ENCODE measurements at places on chromosomes 2 and 18.

GRCh38 chr2:121489284-121489683 lies 41.4 kb upstream of the RNU4ATAC start:
- no peak for DNase-seq

DNA sequence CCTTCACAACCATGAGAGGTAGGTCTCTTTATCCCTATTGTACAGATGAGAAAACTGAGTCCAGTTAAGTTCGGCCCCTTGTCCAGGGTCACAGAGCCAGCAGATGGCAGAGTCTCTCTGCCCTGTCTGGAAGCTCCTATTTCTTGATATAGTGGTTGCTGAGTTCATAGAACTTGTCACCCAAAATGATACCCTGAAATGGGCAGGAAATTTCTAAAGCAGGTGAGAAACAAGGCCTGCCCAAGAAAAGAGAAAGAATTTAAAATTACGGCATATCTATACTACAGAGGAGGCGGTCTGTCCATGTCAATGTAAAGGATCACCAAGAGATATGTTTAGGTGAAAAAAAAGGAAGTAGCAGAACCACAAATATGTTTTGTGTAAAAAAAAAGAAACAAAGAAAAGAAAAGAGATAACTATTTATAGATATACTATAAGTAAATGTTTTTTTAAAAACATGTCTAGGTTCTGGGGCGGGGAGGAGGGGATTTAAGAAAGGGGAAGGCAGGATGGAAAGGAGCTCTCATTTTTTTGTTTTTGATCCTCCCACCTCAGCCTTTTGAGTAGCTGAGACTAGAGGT lies 39.8 kb downstream of the MYO7B start:
- DNase-seq: peak; percentile 54

DNA sequence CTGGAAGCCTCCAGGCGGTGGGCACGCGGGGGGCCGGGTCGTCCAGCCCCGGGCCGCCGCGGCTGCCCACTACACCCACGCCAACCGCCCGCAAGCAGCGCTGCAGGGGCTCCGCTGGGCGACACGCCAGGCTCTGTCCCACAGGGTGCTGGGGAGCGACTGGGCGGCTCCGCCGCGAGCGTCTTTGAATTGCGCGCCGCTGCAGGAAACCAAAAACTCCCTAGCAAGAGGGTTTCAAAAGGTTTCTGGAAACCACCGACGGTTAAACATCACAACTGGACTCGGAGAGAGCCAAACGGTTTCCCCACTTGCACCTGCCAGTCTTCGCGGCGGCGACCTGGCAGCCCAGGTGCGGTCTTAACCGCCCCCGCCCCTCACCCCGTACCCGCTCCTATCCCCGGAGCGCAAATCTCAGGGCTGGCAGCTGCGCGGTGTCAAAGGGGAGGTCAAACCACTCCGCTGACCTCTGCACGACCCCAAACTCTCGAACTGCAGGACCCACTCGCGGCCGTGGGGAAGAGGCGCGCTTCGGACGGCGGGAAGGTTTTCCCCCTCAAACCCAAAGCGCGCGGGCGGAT lies 1.0 kb downstream of the CXCR4 start:
- peak; percentile 87 for DNase-seq

DNA sequence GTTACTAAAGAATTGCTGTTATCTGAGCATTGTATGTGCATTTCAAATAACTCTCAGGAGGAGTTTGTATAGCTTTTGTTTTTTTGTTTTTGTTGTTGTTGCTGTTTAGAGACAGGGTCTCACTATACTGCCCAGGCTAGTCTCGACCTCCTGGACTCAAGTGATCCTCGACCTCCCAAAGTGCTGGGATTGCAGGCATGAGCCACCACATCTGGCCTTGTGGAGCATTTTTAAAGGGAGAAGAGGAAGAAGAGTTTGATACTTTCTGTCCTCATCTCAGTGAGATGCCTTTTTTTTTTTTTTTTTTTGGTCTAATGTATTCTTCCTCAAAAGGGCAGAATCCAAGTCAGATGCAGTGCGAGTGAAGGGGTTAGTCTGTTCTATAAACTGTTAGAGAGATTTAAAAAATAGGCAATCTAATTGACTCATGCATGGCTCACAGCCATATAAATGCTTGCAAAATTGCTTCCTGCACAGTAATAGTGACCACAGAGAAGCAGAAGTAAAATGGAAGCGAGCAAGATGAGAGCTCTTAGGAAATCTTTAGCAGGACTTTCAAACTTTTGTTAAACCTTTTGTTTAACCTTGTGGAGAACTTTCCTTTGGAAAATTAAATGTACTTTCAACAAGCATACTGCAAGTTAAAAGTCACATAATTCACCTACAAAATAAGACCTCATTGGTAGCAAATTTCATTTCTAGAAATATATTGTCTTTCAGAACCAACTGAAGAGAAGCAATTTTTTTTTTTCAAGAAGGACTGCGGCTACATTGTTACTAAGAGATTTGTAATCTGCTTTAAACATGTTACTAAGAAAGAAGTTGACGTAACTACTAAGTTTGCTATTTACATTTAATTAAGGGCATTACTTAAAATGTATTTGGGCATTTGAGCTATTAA lies 52.3 kb upstream of the ROCK1 start:
- no peak for DNase-seq

GRCh38 chr2:137437386-137437785 lies 526.9 kb upstream of the HNMT start:
- DNase-seq: no peak

DNA sequence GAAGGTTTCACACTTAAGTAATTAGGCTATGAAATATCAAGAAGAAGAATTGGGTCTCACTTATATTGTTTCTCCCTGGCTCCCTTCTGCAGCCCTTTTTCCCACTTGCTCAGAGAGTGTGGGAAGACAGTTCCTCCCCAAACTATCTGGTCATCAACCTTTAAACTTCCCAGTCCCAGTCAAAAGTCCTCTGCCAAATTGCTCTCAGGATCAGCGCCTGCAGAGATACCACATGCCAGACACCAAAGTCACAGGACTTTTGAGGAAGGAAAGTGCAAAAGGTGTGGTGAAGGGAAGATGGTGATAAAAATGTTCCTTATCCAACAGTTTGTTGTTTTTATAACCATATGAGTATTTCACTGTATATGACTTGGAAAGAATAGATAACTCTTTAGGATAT lies 51.3 kb downstream of the DLGAP1 start:
- DNase-seq: no peak

DNA sequence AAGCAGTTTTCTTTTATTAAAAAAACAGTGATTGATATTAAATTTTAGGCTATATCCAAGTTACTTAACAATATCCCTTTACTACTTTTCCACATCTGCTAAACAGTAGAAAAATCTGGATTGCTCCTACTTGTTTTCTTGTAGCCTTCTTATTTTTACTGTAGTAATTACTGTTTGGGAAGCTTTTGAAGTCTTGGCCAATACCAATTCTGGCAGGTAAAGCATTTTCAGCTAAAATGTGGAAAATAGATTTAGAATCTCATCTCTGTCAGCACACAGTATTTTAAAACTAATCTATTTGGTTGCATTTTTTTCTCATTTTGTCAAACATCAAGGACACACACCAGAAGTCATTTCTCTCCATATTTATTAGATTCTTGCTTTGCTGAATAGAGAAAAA lies 1485.7 kb upstream of the PIK3C3 start:
- no peak for DNase-seq

DNA sequence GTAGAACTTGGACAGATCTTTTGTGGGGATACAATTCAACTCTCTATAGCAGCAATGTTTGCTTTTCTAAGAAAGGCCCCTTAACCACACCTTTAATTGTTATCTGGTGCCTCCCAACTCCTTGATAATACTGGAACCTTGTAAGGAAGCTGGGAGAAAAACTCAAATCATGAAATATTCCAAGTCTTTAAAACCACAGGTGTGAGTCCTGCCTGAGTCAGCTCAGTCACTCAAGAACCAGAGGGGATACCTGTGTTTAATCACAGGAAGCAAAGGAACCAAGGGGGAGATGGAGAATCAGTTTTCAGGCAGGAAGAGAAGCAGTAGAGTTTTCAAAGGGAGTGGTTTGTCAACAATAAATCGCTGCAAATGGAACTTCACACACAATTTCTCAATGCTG lies 159.9 kb downstream of the LAMA3 start:
- DNase-seq: no peak

- peak; percentile 38 for DNase-seq
These were observed 39.9 kb downstream of the CYRIA start for GRCh38 chr2:16625759-16626158.

DNA sequence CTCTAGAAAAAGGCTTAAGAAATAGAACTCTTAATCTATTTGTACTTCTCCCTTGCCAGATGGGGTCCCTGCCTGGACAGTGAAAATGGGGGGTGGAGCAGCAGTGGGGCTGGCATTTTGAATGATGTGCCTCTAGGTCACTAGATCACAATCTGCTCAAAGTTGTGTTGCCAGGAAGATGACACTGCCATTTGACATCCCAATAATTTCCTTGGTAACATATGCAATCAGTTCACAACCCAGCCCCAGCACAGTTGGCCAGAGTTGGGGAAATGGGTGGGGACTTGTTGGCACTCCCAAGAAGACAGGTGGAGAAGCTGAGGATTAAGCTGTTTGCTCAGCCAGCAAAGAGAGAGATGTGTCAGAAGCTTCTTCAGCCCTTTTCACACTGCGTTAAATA lies 558.3 kb upstream of the KLHL29 start:
- no peak for DNase-seq

GRCh38 chr18:778194-778927 lies 33.7 kb downstream of the YES1 start:
- no peak for DNase-seq

DNA sequence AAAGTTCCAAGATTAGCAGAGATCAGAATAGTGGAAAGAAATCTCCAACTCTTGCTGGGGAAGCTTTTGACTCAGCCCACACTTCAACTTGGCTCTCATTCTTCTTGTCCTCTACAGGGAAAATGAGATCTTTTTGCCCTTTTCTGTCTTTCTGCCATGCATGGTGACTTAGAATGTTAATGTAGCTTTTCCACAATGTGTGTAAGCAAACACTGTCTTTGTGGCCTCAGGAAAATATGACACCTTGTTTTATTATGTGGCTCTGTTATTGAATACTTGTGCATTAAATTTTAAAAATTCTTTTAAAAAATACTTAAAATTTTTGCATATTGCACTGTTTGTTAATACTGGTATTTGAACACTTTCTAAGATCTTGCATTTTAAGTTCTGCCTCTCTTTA lies 65.4 kb upstream of the WDR75 start:
- DNase-seq: no peak

DNA sequence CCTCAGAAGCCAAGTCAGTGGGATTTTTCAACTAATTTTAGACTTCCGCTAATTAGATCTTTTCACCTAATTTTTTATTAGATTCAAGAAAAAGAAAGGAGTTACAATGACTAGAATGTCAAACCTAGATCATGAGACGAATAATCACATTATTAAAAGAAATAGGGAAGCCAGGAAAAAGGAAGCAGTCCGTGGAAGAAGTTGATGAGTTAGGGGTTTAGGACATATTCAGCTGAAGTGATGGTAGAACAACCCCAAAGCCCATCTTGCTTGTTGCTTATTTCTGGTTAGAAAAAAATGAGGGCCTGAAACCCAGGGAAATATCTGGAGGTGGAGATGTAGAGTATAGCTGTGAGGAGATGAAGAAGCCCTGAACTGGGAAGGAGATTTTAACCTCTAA lies 8.0 kb downstream of the KLF7 start:
- no peak for DNase-seq

GRCh38 chr2:234446404-234447076 lies 50.3 kb downstream of the ARL4C start:
- DNase-seq: peak; percentile 58

DNA sequence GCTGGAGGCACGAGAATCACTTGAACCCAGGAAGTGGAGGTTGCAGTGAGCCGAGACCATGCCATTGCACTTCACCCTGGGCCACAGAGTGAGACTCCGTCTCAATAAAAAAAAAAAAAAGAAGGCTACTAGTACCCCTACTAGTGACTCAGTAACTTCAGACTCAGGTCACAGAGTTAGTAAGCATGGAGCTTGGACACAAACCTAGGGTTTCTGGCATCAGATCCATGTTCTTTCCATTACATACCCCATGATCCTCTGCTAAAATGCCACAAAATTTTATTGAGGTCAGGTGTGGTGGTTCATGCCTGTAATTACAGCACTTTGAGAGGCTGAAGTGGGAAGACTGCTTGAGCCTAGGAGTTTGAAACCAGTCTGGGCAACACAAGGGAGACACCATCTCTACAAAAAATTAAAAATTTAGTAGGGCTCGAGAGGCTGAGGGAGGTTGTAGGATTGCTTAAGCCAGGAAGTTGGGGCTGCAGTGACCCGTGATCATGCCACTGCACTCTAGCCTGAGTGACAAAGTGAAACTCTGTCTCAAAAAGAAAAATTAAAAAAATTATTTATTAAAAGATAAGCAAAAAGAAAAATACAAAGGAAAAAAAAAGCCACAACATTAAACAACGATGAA lies 45.1 kb downstream of the DHX57 start:
- DNase-seq: no peak
